ENCODE measurements at places on chromosomes 16 and 17.
A peak's percentile ranks its signal among the peaks of the same experiment; 100 is the strongest.

GRCh38 chr17:50570528-50570927, 10.0 kb downstream of the CACNA1G start:
- DNase-seq: no peak

DNA sequence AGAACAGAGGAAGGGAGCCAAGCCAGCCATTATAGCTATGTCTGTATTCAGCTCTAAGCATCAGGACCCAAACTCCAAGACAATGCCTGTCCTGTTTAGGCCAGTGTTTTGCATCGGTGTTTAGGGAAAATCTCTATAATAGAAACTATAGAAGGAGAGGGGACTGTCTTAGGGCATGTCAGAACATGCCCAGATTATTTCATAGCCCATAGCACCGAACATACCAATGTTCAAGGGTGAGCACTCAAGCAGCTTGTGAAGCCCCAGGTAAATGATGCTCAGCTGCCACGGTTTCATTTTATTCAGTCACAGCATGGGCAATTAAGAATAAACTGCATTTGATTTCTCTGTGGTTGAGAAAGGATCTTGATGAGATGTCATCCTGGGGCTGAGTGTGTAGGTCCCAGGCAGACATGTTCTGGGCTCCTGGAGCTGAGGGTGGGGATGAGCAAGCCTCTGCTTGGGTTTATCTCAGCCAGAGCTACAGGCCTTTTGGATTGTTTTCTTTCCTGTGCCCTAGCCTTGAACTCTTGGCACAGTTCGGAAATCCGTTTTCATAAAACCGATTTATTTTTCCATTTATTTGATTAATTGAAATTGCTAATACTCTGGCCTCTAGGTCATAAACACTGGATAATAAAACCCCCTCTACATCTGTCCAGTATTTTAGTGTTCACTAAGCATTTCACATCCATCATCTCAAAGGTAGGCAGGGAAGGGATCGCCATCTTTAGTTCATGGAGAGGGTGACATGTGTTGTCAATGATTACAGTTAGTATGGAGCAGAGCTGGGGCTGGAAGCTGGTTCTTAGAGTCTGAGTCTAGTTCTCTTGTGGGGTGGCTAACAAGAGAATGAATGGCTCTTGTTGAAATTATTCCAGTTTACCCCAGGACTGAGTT, 290.7 kb upstream of the ASIC2 start:
- DNase-seq: no peak

DNA sequence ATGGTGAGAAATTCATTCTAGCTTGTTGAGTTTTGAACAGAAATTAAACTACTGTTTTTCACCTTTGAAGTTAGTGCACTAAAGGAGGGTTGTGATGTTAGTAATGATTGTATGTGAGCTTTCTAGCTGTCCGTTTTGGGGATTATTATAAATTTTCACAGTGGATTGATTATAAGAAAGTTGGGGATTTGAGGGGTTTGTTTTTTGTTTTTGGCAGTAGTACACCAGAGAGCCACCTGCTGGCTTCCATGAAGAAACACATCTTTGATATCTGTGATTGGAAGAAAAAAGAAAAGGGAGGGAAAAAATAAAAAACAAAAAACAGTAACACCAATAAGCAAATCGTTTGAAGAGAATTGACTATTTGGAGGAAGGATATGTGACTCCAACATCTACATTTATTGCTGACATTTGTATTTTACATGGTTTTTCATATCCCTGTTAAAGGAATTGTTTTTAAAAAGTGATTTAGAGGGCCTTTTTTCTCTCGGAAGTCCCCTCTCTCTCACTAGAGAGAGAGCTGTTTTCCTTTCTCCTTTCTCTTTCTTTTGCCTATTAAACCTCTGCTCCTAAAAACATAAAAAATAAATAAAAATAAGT, 1469.5 kb upstream of the GOT2 start:
- peak; percentile 3 for DNase-seq

GRCh38 chr17:61406971-61407911, 7.6 kb downstream of the TBX2 start:
- peak; percentile 65 for DNase-seq

DNA sequence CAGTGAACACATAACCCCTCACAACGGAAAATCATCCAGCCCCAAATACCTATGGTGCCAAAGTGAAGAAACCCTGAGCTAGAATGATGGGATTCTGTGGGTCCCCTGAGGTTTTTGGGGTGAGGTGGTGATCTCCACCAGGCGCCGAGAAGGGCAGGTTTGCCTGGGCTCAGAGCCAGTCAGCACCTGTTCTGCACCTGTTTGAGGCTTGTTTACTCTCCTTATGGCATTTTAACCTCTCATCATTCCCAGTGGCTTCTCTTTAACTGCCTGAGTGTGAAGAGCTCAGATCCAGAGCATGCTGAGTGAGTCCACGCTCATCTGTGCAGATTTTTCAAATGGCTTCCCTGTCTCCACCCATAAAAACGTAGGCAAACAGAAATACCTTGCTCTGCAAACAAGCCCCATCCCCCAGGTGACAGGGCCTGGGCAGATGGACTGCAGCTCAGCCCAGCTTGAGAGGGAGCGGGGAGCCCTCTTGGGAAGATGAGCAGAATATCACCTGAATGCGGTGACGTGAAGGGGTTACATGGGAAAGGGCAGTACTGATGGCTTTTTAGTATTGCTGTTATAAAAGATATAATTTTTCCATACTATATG, 40.1 kb upstream of the CLEC19A start:
- no peak for DNase-seq

- DNase-seq: peak; percentile 86
Measured at GRCh38 chr16:2474877-2475412, at the start of gene TBC1D24. Gene TBC1D24 (plus strand): TSS chr16:2475127. CDS start chr16:2496149, 21,022 bp downstream.

DNA sequence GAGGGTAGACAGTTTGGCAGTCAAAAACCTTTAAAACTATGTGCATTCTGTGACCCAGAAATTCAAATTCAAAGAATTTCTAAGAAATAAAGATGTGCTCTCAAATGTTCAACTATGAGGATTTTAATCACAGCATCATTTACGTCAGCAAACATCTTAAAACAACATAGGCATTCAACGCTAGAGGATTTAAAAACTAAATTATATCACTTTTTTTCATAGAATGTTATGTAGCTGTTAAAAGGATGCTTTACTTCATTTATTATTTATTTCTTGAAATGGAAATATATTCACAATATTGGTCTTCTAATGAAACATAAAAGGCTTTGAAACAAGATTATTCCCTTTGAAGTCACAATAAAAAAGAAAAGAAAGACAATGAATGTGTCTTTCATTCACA, 3.6 kb downstream of the GLP2R start:
- no peak for DNase-seq

- DNase-seq: no peak
Measured at GRCh38 chr16:67504031-67505021, 21.0 kb upstream of the AGRP start.

- DNase-seq: no peak
Measured at GRCh38 chr17:63221939-63222338, 224.2 kb downstream of the CYB561 start.

GRCh38 chr17:34386697-34387550, 23.9 kb upstream of the CCL1 start:
- peak; percentile 65 for DNase-seq

- peak; percentile 63 for DNase-seq
Measured at GRCh38 chr17:43517615-43518386, 28.3 kb downstream of the ETV4 start.

- DNase-seq: peak; percentile 61
Measured at GRCh38 chr16:70788668-70789594, 12.0 kb downstream of the VAC14 start.

DNA sequence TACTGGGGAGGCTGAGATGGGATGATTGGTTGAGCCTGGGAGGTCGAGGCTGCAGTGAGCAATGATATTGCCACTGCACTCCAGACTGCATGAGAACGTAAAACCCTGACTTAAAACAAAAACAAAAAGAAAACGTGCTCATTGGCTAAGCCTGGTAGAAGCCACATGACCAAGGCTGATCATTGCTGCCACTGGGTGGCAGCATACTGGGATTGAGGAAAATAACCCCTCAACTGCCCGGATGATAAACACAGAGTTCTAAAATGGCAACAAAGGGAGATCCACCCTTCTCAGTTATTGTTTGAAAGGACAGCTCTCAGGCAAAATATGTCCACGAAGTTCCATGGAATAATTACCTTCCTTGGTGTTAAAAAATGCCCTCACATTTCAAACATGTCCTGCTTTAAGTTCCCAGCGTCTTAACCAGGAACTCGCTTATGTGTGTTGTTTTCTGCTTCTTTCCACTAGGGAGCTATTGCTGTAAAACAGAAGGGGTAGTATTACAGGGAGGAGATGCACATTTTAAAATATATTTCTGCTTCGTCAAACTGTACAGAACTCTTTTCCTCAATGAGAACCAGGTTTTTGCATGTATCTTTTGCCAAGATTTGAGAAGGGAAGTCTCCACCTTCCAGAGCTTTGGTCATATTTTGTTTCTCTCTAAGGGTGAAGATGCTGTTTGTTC, 675.3 kb downstream of the MAF start:
- DNase-seq: peak; percentile 23

DNA sequence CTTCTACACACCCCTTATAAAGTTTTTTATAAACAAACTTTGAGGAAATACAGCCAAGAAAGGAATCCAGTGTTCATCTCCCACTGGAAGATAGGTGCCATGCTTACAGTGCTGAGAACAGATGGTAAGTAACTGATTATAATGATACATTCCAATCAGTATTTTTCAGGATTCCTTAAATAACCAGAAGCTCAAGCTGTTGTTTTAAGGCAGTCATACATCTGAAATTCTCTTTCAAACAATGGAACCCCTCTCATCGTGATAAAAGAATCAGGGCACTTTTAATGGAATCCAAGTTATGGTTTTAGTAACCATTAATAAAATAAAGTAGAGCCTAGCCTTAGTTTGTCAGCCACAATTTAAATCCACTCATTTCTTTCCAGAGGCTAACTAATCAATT, 56.1 kb upstream of the STAC2 start:
- peak; percentile 26 for DNase-seq

GRCh38 chr16:81560979-81561657, 116.5 kb downstream of the CMIP start:
- no peak for DNase-seq

DNA sequence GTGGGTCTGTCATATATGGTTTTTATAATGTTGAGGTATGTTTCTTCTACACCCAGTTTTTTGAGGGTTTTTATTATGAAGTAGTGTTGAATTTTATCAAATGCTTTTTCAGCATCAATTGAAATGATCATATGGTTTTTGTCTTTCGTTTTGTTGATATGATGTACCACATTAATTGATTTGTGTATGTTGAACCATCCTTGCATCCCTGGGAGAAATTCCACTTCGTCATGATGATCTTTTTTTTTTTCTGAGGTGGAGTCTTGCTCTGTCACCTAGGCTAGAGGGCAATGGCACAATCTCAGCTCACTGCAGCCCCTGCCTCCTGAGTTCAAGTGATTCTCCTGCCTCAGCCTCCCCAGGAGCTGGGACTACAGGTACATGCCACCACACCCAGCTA, 14.0 kb upstream of the TMEM219 start:
- DNase-seq: no peak

DNA sequence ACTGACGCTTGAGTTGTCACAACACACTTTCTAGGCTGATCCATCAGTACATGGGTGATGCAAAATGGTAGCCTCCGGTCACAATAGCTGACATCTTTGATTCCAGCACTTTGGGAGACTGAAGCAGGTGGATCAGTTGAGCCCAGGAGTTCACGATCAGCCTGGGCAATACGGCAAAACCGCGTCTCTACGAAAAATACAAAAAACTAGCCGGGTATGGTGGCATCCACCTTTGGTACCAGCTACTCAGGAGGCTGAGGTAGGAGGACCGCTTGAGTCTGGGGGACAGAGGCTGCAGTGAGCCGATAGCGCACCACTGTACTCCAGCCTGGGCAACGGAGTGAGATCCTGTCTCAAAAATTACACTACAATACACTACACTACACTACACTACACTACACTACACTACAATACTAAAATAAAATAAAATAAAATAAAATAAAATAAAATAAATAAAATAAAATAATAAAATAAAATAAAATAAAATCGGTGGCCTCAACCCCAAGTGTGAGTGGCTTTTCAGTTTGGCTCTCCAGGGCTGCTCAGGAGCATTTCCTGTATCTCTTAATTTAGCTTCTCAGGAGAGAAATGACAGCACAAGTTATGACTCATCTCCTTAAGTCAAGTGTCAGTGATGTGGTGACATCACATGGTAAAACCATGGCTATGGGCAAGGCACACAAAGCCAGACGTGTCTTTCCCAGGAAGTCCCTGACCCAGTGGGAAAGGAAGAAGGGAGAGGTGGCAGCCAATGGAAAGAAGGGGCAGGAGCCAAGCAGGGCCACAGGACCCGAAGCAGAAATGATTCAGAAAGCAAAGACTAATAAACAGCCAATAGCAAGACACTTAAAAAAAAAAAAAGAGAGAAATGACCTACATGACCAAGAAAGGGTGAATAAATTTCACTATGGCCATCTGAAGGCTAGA, 75.3 kb upstream of the TBC1D3K start:
- no peak for DNase-seq

- DNase-seq: no peak
Measured at GRCh38 chr17:7849751-7850504, 4.9 kb upstream of the TMEM88 start.

- DNase-seq: no peak
Measured at GRCh38 chr16:50282010-50282538, 15.7 kb downstream of the ADCY7 start.

- DNase-seq: no peak
Measured at GRCh38 chr16:72637306-72637705, 410.6 kb downstream of the ZFHX3 start.

DNA sequence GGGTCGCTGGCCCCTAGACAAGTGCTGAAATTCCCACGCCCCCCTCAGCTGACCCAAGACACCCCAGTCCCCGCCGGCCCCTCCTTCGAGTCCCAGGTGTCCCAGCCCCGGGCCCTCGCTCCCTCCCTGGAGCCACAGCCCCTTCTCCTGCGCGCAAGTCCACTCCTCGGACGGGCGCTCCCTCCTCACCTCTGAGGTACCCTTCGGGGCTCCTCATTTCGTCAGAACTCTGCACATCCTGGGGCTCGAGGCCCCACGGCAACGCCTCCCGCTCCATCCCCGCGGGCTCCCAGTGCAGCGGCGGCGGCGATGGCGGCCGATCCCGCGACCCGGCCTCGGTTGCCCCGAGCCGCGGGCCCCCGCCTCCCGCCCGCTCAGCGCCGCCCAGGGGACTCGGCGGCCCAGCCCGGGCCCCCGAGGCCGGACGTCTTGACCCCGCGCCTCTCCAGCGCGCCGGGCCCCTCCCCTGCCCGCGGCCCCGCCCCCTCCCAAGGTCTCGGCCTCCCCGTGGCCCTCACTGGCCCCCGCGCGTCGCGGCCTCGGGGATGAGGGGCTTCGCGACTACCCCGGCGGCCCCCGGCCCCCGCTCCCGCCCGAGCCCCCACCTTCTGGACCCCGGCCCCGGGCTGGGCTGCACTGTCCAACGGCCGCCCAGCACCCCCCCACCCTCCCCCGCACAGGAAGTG, at the start of gene ZNF768:
Gene ZNF768 (minus strand): TSS at position 430 of the 686 bp plus-strand sequence. CDS start 153 bp downstream, at position 277.
- peak; percentile 87 for DNase-seq

DNA sequence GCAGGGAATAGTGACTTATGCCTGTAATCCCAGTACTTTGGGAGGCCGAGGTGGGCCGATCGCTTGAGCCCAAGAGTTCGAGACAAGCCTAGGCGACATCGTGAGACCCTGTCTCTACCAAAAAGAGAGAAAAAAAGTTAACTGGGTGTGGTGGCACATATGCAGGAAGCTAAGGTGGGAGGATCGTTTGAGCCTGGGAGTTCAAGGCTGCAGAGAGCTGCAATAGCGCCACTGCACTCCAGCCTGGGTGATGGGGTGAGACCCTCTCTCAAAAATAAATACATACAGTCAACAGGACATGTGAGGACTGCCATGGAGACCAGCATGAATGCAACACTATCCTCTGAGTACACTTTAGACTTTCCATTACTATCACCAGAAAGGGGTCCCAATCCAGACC, 15.4 kb upstream of the ST6GALNAC2 start:
- DNase-seq: no peak

- peak; percentile 51 for DNase-seq
Measured at GRCh38 chr16:85369741-85370528, 243.2 kb upstream of the GSE1 start.

- no peak for DNase-seq
Measured at GRCh38 chr16:79004309-79004708, 596.2 kb downstream of the MAF start.
